ENCODE measurements at places on chromosomes 7 and 10.

GRCh38 chr10:78254013-78254412, 220.3 kb downstream of the RPS24 start:
- DNase-seq, result no peak

GRCh38 chr7:805261-805660, 27.0 kb upstream of the SUN1 start:
- no peak for DNase-seq

GRCh38 chr10:93652857-93653256, 40.5 kb downstream of the PDE6C start:
- DNase-seq, result no peak

GRCh38 chr10:59708816-59709394, 745 bp downstream of the SLC16A9 start:
- peak; percentile 18 for DNase-seq

GRCh38 chr7:44488955-44489354, 1.5 kb downstream of the NUDCD3 start:
- DNase-seq, result no peak

DNA sequence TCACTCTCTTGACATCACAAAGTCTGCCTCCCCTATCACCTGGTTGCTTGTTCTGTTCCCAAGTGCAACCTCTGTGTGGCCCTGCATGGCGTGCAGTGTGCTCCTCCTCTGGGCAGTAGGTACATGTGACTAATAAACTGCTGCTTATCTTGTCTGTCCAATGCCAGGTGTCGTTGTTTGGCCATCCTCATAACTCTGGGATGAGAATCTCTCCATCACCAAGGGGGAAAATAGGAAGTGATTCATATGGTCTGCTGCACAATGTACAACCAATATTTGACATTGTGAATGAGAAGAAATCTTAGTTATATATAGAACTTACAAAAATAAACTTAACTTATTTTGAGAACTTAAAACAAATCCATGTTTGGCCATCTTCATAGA, 135.2 kb downstream of the INHBA start:
- DNase-seq, result no peak

DNA sequence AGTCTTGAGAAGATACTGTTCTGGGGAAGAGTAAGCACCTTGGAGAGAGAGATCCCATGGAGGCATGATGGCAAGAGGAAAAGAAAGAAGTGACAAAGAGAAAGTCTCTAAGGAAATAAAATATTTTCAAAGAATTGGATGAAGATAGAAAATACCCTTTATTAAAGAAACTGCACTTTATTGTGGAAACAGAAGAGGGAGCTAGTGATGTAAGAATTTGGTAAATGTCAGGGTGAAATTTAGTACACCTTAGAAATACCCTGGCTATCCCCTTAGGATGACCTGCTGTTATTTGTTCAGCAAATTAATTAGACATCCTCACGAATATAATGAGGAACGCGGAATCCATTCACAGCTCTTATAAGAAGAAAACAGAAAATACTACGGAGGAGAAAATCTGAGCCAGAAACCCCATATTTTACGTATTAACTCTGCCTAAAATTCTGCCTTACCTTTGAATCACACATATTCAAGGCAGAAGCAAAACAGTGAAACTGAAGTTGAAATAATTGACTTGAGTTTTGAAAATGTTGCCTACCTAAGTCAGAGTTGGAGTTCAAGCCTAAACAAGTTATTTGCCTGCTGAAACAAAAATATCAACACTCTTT, 90.7 kb downstream of the TFPI2 start:
- DNase-seq, result no peak

DNA sequence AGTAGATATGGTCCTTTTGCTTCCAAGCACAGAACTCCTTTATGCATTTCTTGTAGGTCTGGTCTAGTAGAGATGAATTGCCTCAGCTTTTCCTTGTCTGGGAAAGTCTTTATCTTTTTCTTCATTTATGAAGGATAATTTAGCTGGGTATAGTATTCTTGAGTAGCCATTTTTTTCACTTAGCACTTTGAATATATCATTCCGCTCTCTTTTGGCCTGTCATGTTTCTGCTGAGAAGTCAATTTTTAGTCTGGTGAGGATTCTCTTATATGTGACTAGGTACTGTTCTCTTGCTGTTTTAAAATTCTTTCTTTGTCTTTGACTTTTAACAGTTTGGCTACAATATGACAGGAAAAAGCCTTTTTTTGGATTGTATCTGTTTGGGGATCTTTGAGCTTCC, 68.6 kb upstream of the IMMP2L start:
- no peak for DNase-seq

GRCh38 chr10:80449520-80449919, 4.6 kb upstream of the TSPAN14 start:
- DNase-seq, result no peak

DNA sequence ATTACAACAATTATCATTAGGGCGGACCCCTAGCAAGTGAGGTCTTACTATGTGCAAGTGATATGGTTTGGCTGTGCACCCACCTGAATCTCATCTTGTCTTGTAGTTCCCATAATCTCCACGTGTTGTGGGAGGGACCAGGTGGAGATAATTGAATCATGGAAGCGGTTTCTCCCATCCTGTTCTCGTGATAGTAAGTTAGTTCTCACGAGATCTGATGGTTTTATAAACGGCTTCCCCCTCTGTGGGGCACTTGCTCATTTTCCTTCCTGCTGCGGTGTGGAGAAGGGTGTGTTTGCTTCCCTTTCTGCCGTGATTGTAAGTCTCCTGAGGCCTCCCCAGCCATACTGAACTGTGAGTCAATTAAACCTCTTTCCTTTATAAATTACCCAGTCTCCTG, 96.1 kb upstream of the CDK6 start:
- no peak for DNase-seq

- DNase-seq, result no peak
These were observed 64.3 kb upstream of the ANTXRL start for GRCh38 chr10:46222364-46222935.

DNA sequence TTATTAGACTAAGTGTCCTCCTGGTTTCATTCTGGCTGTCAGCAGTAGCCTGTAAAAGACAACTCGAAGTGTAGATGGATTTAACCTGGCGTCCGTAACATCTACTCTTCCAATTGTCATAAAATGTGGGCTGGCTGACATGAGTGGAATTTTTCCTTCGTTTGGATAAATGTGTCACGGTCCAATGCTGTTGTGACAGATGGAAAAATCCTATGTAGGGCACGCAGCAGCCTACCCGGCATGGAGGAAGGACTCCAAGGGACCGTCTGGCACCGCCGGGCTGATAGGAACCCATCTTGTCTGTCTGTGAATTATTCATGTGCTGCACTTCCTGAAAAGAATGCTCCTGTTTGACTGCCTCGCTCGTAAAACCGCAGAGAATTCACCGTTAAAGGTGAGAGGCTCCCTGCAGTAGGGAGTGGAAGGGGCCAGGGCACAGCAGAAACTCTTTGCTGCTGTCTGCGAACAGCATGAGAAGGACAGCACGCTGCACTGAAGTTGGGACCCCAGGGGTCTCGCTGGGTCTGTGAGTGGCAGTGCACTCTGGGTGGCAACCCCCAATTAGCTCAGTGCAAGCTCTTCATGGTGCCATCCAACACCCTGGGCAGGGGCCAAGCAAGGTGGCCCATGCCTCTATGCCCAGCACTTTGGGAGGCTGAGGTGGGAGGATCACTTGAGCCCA, 1.6 kb upstream of the ORAI2 start:
- DNase-seq, result peak; percentile 51

- no peak for DNase-seq
These were observed 55.3 kb downstream of the C7orf25 start for GRCh38 chr7:42856605-42856987.

GRCh38 chr7:47511699-47512370, 70.1 kb downstream of the TNS3 start:
- DNase-seq, result no peak

DNA sequence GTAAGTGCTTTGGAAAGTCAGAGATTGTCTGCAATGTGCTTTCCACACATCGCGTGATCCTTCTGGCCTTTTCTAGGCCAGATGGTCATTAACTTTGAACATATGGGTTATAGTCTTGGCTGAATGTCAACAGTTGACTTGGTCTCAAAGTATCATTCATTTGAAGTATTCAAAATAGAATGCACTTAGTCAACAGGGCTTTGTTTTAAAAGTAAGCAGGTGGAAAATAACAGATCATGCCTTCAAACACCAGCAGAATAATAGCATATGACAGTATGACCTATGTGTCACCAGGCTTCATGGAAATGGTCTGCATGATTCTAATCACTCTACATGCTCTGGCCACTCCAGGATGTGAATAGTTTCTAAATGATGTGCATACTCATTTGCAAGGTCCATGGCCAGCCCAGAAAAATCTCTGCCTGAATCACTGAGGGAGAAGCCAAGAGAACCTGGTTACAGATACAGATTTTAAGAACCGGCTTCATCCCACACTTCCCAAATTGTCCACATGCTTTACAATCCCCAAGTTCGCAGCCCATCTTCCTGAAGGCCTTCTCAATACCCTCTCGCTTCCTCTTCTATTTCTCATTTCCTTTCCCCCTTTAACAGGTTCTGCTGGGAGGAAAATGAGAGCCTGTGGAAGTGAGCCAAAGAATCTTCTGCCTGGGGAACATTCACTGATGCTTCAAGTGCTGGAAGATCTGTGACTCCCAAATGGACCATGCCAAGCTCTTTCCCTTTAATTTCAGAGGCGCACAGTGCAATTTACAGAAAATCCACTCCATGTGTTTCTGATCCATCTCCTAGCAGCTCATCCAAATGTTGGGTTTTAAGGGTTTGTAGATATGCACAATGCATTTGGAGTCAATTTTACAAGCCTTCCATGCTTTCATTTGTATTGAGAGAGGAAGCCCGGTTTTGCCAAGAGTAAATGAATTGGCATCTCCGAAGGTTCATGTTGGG, 122.8 kb upstream of the GDF10 start:
- DNase-seq, result no peak

DNA sequence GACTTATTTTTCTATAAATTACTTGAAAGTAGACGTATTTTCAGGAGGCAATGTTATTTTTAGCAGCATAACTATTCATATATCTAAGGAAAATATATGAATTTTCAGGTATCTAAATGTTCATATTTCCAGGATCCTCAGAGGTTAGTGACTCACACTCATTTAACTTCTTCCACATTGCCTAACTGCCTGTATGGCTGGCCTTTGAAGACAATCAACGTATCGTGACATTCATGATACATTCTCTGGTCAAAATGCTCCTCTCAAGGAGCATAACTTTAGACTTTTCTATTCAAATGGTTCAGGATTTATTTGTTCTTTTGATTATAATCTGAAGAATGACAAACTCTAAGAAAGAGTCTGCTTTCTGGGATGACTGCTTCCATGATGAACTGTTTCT, 89.3 kb downstream of the SEMA3C start:
- no peak for DNase-seq

GRCh38 chr10:112287844-112288243, 4.6 kb downstream of the TECTB start:
- no peak for DNase-seq

GRCh38 chr10:49183596-49184542, 4.3 kb downstream of the TMEM273 start:
- no peak for DNase-seq

- no peak for DNase-seq
These were observed 461.4 kb downstream of the GRM8 start for GRCh38 chr7:126791306-126791705.

- DNase-seq, result no peak
These were observed 33.6 kb upstream of the CHST15 start for GRCh38 chr10:124126983-124127385.

DNA sequence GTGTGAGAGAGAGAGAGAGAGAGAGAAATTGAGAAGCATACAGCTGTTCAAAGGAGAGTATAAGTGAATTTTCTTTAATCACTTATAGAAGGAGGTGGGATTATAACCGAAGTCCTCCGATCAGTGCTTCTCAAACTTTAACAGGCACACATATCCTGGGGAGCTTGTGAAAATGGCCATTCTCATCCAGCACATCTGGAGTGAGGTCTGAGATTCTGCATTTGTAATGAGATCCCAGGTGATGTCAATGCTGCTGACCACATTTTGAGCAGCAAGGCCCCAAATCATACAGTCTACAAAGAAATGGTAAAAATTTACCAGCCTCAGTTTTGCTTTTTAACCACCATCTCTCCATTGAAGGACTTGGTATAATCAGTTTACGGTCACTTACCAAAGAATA, 219.0 kb downstream of the PTEN start:
- DNase-seq, result no peak

GRCh38 chr7:35781767-35782515, 18.9 kb upstream of the SEPTIN7 start:
- no peak for DNase-seq

GRCh38 chr10:115979576-115979975, 293.4 kb downstream of the GFRA1 start:
- no peak for DNase-seq

DNA sequence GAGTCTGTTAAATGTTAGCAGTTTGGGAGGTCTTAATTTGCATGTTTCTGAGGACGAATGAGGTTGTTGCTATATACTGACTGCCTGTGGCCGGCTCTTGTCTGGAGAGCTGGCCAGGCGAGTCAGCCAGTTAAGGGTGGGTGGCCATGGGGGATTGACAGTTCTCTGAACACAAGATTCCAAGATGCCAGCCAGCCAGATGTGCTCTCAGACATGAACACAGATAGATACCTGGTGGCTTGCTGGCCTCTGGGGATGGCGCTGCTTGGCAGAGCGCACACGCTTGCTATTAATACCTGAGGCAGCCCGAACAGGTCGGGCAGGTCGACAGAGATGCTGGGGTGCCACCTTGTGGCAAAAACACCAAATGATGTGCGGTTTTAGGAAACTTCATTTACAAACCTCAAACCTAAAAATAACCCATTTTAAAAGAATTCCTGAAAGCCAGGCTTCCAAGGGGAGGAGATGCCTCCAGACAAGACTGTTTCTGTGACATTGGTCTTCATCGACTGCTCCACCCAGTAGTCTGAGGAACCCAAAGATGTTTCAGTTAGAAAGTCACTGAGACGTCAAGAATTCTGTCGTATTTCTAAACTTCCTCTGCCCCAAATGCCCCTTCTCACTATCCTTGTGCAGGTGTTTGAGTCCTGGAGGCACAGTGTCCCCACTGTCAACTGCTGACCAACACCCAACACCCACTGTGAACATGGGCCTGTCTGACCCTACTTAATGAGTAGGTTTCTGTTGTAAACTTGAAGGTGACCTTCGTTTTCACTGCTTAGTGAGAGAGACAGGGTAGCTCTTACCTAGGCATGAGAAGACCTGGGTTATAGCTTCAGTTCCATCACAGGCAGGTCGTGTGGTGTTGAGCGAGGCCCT, 123.4 kb downstream of the NT5C2 start:
- DNase-seq, result peak; percentile 56

- DNase-seq, result no peak
These were observed 2.3 kb downstream of the HPS1 start for GRCh38 chr10:98444314-98445006.

- no peak for DNase-seq
These were observed 37.0 kb upstream of the CASD1 start for GRCh38 chr7:94472608-94473007.

DNA sequence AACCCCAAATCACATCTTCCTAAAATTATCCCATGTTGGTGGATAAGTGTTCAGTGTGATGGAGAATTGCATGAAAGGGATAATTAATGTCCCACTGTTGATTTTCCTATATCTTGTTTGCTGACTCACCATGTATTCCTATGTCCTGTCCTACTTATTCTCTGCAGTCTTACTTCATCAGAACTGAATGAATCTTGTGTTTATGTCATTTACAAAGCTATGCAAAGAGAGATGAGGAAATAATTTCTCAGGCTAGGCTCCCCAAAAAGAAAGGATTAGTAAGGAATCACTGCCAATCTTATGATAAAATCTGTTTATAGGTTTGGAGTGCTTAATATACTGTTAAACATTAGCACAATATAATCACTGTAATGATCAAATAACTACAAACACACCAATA, 360.8 kb downstream of the CRPPA start:
- no peak for DNase-seq

GRCh38 chr7:78476851-78477405, 678.4 kb downstream of the PHTF2 start:
- no peak for DNase-seq

GRCh38 chr10:62442894-62443669, 68.9 kb downstream of the ZNF365 start:
- no peak for DNase-seq
